HEK293T (cell line): ENCODE measurements at places on chromosomes 1 and 21.

GRCh38 chr1:10652626-10653025, 143.8 kb downstream of the CASZ1 start:
- no peak for DNase-seq

- no peak for DNase-seq
Observed at GRCh38 chr1:208923946-208924720, 659.4 kb upstream of the CAMK1G start.

DNA sequence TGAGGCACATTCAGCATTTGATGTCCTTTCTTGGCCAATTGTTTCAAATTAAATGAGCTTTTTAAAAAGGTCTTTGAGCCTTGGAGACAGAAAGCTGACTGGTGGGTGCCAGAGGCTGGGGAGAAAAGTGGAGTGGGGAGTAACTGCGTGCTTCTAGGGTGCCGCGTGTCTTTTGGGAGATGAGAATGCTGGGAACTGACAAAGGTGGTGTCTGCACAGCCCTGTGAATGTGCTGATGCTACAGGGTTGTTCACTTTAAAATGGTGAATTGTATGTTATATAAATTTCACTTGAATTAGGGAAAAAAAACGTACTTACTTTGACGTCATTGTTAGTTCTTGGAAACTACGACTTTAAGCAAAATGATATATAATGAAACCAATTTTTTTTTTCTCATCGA, 8.1 kb upstream of the TFF1 start:
- no peak for DNase-seq

GRCh38 chr1:45522324-45523104, 830 bp upstream of the PRDX1 start:
- DNase-seq, result no peak

DNA sequence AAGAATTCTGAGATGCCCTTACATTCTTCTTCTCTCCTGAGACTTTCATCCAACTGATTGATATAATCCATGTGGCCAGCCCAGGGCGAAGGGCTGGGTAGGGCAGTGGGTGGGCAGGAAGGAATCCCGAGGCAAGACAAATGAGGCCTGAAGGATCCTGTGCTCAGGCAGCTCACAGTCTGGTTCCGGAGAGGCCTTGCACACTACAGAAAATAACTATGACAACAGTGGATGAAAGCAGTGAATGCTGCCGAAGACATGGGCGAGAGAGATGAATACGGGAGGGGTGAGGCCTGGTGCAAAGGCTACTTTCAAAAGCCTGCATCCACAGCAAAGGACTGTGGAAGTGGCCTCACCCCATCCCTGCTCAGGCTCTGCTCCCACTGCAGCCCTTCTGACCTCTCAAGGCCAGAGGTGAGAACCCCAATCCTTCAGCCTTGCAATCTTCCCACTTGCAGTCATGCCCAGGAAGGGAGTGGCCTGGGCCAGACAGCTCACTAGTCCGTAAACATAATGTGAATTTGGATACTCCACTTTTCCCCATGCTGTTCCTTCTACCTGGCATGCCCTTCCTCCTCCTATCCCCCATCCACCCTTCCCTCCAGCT, 183.7 kb upstream of the EDN2 start:
- DNase-seq, result no peak

- no peak for DNase-seq
Observed at GRCh38 chr1:151577173-151577572, 34.7 kb upstream of the SNX27 start.

DNA sequence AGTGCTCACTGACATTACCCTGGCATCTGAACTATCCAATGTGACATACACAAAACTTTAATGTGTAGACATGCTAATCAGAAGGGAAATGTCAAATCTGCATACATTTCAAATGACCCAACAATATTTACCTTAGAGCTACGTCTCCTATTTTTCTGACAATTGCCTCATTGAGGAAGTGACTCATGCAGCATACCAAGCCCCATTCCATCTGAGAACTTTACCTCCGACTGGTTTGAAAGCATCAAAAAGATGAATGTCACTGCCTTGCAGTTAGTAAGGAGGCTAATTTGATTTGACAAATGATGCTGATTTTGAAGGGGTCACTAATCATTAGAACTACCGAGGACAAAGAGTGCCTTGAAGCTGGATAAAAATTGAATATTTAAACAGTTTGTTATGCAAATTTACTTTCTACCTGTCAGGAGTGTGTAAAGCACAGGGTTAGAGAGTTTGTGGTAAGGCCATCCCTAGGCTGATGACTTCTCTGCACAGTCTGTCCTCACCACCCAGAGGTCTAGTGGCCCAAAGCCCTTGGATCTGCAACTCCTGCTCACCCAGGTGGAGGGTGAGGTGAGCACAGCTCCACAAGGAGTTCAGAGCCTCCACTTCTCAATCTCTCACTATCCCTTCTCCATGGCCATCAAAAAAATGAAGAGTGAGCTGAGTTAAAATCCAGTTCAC, 500.3 kb upstream of the C1orf87 start:
- DNase-seq, result no peak

DNA sequence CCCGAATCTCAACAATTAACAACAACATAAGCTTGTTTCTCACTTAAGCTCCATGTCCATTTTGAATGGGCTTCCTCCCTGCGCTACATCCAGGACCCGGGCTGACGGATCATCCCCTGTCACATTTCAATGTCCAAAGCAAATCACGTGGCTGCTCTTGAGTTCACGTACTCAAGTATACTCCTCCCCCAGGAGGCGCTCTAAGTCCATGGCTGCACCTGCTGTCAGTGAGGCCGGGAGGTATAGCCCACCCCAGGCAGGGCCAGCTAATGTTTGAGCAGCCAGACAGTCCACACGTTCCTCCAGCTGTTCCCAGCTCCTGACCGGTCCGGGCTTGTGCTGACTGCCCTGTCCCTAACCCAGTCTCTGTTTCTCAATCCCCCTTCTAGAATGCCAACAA, 220.8 kb downstream of the SLC35F3 start:
- peak; percentile 84 for DNase-seq

GRCh38 chr1:66313429-66313828, 220.5 kb upstream of the SGIP1 start:
- no peak for DNase-seq

- DNase-seq, result no peak
Observed at GRCh38 chr21:43734928-43735229, 15.9 kb downstream of the PDXK start.

- no peak for DNase-seq
Observed at GRCh38 chr1:228212415-228212965, 4.6 kb downstream of the OBSCN start.
